NCI-H2081 (cell line): ENCODE measurements at places on chromosomes 5 and 9.

DNA sequence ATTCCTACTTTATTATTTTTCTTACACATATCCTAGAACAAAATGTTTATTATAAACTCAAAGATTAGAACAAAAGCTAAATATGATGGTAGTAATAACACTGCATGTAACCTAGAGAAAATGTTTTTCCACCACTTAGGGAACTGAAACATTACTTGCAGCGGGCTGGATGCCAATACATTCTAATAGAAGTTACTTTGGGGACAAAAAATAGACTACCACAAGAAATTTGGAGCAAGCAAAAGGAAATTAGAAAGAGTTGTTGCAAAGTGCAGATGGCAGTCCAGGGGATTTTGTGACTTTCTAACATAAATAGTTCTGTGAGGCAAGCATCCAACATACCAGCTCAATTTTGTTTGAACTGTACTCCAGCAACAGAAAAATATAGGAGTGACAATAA lies 255.3 kb upstream of the GRIN3A start:
- no peak for DNase-seq

DNA sequence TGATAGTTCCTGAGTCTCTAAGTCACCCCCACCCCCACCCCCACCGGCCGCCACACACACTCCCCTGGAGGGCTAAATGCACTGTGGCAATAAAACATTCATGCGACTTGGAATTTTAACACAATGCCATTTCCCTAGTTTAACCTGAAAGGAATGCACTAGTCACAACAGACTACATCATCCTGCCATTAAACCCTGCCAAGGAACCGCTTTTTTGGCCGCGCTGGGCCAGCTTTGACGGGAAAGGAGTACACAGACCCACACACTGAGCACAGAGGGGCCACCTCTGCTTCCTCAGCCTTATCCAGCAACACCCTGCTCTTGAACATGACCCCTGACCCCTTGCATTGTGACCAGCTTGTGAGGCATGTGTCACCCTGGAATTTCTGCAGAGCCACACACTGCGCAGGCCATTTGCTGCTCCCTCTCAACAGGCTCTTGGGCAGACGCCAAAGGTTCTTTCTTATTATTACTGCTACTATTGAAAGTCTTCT lies 165.3 kb downstream of the BNC2 start:
- no peak for DNase-seq

DNA sequence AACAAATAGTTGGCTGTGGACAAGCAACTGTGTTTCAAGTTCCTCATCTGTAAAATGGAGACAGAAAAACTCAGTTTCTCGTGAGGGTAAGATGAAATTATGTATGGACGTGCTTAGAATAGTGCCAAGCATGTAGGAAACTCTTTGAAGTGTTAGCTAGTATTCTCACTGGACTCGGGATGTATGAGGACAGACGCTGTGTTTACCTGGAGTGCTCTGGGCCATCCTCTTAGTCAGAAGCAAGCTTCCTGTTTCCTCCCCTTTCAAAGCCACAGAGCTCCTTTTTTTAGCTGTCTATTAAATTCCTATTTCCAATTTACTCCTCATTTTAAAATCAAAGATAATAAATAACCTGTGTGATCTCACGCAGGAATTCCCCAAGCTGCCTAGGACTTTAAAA lies 23.8 kb upstream of the IQGAP2 start:
- DNase-seq = no peak

DNA sequence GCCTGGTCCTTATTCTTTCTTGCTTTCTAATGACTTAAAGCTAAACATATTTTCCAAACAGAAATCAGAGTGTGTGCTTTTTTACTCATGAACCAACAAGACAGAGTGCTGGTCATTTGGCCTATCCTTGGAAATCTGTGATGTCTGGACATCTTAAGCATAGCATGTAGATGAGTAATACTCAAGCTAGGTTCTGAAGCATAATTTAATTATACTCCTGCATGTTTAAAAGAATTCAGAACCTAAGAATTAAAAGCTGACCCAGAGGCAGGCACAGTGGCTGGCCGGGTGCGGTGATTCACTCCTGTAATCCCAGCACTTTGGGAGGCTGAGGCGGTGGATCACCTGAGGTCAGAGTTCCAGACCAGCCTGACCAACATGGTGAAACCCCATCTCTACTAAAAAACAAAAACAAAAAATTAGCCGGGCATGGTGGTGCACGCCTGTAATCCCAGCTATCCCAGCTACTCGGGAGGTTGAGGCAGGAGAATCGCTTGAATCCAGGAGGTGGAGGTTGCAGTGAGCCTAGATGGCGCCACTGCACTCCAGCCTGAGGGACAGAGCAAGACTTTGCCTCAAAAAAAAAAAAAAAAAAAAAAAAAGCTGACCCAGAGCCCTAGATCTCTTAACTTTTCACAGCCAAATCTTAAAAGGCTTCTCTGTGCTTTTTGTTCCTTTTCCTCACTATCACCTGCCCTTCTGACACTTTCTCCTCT lies 16.2 kb upstream of the TJP2 start:
- no peak for DNase-seq

GRCh38 chr9:94717761-94718160 lies 8.7 kb upstream of the AOPEP start:
- no peak for DNase-seq
